GM12865 (cell line): ENCODE measurements at places on chromosomes 5 and 9.

- no peak for DNase-seq
Observed at GRCh38 chr5:117954331-117954730, 1034.0 kb downstream of the DTWD2 start.

- DNase-seq, result no peak
Observed at GRCh38 chr9:136494531-136495215, 11.8 kb upstream of the SEC16A start.

GRCh38 chr9:27653957-27654356 lies 80.7 kb upstream of the C9orf72 start:
- DNase-seq, result no peak

GRCh38 chr9:27497883-27498417 lies 26.1 kb upstream of the IFNK start:
- no peak for DNase-seq

- DNase-seq, result no peak
Observed at GRCh38 chr5:59185757-59186385, 603.0 kb downstream of the RAB3C start.

DNA sequence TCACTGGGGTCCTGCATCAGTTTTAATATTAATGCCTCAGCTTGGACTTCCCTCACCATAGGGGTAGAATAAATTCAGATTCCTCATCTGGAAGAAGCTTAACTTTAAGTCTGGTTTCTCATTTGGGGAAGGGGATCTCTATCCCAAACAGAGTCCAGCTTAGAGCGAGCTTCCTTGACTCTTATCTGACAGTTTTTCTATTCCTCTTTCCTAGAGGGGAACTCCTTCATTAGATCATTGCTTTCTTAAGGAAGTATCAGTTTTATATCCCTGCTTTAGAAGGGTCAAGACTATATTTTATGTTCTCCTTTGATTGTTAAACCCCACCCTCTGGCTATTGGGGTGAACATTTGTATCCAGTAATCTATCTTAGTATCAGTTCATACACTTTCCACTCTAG lies 24.2 kb upstream of the CDC42SE2 start:
- DNase-seq, result no peak

GRCh38 chr9:73053543-73053942 lies 98.1 kb upstream of the ANXA1 start:
- no peak for DNase-seq

GRCh38 chr9:94945197-94946144 lies 219.0 kb downstream of the AOPEP start:
- DNase-seq, result no peak

DNA sequence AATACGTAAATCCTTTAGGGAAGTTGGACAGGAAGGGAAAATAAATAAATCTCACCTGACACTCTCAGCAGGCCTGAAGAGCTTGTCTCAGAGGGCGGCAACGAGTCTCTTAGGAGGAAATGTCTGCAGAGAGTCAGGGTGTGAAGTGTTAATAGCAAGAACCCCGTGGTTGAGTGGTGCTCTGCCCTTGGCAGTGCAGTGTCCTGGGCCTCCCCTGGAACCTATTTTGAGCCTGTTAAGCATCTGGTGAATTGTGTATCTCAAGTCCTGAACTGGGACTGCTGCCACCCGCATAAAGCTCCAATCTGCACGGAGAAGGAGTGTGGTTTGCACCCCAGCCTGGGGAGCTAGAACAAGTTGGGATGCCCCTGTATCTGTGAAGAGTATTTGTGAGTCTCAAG lies 211.8 kb downstream of the GOLPH3 start:
- DNase-seq, result no peak
